ENCODE measurements at places on chromosomes 7 and 10.

DNA sequence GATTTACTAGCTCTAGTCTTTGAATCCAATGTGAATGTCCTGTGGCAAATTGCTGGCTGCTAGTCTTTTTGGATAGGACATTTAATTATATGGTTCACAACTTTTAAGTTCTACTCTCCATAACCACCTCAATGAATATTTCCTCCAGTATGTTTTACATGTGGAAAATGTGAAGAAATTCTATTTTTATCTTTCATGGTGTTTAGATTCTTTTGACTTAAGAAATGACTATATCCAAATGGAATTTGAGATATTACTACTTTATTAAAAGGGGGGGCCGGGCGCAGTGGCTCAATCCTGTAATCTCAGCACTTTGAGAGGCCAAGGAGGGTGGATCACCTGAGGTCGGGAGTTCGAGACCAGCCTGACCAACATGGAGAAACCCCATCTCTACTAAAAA is 202.0 kb downstream of the ARL4A start:
- no peak for DNase-seq

- DNase-seq, result peak; percentile 35
Observed at GRCh38 chr10:95831515-95831914, 75.6 kb downstream of the ENTPD1 start.

- no peak for DNase-seq
Observed at GRCh38 chr7:152148706-152149105, 123.2 kb downstream of the GALNT11 start.

GRCh38 chr7:47714669-47715607 is 133.0 kb upstream of the TNS3 start:
- no peak for DNase-seq

DNA sequence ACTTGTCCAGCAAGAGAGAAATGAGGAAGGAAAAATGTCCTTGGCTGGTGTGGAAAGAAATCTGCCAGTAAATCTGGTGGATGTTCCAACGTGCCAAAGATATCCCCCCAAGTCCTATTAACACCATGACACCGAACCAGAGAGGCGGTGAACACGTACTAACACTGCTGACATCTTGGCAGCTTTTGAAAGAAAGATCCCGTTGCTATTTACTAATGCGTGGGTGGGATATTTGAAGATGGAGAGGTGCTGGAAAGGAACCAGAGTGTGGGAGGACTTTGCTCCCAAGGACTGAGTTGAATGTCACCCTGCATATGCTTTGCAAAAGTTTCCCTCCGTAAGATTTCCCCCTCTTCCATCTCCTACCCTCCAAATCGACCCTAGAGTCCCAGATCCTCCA is 7.9 kb downstream of the CCDC3 start:
- no peak for DNase-seq

DNA sequence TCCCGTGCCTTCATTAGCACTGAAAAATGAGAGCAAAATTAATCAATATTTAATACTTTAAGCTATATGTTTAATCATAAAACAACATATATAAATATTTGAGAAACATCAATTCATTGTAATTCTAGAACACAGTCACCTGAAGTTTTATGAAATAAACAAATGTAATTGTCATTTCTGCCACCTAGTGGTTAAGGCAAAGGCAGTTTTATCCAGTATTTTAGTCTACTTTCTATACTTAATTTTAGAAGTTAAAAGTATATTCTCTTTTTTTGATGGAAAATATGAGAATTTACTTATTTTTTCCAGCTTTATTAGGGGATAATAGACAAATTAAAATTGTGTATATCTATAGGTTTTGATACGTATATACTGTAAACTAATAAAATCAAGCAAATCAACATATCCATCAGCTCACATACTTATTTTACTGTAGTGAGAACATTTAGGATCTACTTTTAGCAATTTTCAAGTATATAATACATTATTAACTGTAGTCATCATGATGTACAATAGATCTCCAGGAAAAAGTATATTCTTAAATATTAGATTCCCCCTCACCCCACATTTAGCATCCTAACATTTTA is 16.9 kb downstream of the PCGF6 start:
- no peak for DNase-seq
